Stimulated activated CD4-positive, alpha-beta T cell treated with anti-CD3 and anti-CD28 coated beads, Interleukin-12 subunit alpha, Interleukin-12 subunit beta, amount 100 ng/mL, for 48 hours (primary cell): ENCODE measurements at places on chromosomes 4 and X.

DNA sequence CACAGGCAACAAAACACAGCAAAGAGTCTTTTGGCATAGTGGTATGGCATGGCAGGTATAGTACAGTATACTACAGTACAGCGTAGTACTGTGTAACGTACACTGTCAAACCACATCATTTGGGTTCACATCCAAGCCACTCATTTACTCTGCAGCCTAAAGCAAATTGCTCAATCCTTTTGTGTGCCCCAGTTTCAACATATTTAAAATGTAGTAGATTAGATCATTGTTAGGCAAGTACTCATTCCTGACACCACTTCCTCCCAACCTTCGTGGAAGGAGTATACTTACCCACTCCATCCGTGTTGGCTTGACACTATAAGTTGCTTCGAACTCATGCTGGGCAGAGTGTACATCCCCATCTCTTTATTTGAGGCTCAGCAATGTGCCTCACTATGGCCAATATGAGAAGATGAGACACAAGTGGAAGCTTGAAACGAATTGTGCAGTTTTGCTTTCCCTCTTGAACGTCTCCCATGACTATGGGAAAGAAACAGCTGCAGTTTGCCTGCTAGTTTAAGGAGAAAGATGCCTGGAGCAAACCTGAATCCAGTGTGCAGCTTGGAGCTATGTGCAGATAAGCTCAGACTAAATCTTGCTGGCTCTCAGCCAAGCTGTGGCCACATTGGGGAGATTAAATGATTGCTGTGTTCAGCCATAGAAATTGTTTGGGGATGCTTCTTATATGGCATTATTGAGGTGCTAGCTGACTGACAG, 85.7 kb upstream of the TBL1X start:
- DNase-seq, result no peak

DNA sequence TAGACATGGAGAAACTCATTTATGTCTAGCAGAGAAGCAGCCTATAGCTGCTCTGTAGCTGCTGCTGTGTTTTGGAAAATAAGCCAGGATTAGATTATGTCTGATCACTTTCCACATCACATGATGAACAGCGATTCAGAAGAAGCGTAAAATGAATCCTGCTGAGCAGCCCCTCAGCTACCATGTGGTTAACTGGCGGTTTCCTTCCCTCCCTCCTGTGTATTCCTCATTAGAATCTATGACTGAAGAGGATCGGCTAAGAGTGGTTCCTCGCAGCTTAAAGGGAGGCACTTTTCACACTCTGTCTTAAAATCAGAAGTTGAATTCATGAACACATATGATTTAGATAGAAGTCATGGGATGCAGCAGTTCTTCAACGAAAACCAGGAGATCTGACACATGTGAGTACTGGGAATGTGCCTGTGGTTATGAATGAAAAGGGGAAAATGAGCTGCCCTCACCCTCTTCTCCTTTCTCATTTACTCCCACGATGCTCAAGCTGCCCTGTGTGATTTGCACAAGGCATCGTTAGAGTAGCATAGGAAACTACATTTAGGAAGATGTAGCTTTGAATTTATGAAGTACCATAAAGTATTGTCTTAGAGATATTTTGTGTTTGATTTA, at the start of gene PPEF1:
Gene PPEF1 (plus strand): TSS at position 220 of the 624 bp plus-strand sequence. CDS start 136 bp downstream, at position 356.
- no peak for DNase-seq

DNA sequence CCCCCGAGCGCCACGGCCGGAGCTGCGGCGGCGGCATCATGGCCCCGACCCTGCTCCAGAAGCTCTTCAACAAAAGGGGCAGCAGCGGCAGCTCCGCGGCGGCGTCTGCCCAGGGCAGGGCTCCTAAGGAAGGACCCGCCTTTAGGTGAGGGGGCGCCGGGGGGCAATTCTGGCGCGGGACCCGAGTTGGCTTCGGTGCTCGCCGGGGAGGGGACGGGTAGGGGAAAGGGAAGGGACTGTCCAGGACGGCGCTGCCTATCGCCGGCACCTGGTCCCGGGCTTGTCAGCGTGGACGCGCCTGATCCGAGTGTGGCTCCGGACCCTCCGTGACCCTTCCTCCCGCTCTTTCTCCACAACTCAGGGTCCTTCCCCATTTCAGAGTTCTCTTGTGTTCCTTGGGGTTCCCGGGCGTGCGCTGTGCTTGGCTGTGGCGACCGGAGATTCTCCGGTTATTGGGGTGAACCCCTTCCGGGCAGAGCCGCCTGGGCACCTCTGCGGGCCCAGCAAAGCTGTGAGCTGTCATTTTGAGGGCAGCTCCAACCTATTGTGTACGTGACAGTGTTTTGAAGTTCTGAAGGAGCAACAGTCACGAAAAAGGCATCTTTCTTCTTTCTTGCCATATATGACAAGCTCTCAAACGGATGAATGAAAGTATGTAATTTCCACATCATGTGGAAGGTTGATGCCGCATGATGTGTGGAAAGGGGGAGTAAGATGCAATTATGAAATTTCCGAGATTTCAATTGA, 522 bp downstream of the FNIP2 start:
- peak; percentile 18 for DNase-seq

GRCh38 chr4:62117886-62118285, 917.8 kb downstream of the ADGRL3 start:
- DNase-seq, result no peak

DNA sequence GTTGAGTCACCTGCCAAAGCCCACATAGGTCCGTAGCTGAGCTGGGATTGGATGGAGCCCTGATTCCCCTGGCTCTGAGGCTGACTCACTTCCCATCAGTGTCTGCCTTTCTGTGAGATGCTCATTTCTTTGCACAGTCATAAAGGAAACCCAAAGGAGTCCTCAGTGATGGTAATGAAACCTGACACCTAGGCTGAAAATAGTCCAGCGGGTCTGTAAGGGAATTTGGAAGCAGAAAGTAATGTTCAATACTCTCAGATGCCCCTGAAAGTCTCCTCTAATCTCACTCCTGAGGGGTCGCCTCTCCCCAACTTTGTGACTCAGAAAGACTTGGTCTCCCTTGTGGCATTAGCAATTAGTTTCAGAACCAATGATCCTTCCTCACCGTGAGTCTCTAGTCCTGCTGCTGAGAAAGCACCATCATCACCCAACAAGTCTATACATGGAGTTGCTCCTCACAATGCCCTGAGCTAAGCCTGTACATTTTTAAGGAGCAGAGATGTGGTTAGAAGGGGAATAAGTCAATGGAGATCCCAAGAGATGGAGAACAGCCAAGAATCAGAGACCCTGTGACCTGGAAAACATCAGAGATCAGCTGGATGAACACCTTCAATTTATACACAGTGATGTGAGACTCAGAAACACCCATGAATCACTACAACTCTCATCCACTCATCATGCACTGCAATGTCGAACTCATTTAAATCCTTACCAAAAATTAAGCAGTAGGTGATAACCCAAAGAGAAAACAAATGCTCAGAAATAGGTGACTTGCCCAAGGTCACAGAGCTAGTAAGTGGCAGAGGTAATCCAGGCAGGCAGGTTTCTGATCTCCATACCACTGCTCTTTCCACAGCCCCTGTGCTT, 219.0 kb upstream of the CPEB2 start:
- DNase-seq, result peak; percentile 48

- DNase-seq, result no peak
These were observed 187.7 kb downstream of the RAP1GDS1 start for GRCh38 chr4:98448908-98449307.

- no peak for DNase-seq
These were observed 1459.9 kb downstream of the PCDH7 start for GRCh38 chr4:32180086-32180485.

DNA sequence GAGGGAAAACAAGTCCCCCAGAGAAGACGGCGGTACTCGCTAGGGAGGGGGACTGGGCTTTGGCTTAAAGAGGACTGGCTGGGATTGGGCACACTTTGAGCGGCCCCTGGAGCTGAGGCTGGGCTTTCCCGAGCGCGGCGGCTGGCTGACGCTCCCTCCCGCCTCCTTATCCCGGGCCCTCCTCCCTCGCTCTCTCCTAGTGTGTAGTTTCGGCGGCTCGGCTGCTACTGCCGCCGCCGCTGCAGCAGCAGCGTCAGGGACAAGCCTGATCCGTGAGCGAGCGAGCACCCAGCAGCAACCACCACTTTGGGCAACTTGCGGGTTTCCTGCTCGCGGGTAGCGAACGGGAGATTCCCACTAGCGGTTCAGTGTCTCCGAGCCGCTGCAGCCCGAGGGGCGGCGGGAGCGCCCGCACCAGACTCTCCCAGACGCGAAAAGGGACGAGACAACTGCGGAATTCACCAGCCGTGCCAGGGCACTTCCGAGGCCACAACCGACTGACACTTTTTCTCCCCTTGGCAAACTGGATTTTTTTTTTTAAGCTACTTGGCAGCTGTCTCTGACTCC, 632 bp upstream of the PCDH7 start:
- DNase-seq, result no peak

- peak; percentile 30 for DNase-seq
These were observed 8.7 kb downstream of the GUCY2F start for GRCh38 chrX:109472939-109473735.
